NCI-H1417 treated with DMSO at 0.1 percent for 48 hours (cell line): ENCODE measurements at places on chromosomes 1 and 21.

DNA sequence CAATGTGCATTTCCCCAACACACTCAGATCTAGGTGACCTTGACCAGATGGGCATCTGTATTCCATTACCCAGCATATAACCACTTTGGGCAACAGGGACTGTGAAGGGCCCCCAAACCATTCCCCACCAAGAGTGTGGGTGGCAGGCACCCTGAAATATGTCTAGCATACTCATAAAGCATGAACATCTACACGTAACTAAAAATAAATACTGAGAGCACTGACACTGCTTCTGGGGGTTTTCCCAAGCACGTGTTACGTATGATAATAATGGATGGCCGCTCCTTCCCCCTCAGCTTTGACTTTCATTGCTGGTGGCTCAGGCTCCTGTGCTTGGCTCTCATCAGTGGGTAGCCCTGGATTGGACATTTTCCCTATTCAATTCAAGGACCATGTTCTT is 39.1 kb downstream of the IGSF3 start:
- DNase-seq, result no peak

DNA sequence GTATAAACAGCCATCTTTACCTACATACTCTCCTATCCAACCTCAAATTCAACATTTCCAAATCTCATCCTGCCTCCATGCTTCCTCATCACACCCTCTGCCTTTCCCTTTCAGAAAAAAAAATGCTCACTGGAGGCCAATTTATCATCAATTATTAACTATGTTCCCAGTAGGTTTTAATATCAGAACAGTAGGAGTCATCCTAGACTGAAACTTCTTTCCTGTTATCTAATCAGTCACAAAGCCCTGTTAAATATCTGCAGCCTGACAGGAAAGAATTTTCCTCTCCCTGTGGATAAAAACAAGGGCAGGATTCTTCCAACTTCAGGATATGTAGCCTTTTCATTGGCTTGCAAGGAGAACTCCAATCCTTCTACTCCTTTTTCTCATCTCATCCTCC is 28.4 kb downstream of the EGLN1 start:
- no peak for DNase-seq

GRCh38 chr1:169680377-169681019 is 30.9 kb downstream of the SELL start:
- DNase-seq, result no peak

DNA sequence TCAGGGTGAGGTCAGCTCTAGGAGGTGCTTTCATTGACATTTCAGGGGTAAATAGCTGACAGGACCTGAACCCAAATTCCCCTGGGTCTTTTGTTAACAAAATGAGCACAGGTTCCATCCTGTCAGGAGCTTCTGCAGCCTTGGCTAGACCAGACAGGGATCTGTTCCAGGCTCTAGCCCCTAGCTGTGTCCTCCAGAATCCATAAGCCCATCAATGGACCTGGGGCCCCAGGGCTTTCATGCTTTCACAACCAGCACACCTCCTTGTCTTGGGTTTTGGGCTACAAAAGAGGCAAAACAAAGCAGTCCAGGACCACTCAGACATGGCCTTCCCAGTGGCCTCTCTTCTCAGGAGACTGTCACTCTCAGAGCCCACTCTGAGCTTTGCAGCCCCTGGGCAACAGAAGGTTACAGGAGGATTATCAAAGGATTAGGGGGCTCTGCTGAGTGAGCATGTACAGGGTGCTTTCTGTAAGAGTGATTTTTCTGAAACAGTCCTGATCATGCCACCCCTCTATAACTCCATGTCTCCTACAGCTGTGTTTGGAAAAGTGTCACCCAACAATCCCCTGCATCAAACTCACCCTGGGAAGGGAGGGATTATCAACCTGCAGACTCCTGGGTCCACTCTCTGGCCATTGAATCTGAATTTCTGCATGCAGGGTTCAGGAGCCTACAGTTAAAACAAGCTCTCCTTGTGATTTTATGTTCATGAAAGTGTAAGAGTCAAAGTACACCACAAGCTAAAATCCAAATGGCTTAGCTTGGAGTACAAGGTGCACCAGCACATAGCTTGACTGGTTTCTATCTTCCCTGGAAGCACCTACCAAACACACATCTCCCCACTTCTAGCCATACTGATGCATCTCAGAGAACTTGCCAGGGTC is 67.7 kb upstream of the GCLM start:
- DNase-seq, result no peak

GRCh38 chr1:198498881-198499280 is 41.6 kb downstream of the ATP6V1G3 start:
- DNase-seq, result no peak

- DNase-seq, result no peak
Measured at GRCh38 chr21:42496839-42497202, 797 bp upstream of the RSPH1 start.

DNA sequence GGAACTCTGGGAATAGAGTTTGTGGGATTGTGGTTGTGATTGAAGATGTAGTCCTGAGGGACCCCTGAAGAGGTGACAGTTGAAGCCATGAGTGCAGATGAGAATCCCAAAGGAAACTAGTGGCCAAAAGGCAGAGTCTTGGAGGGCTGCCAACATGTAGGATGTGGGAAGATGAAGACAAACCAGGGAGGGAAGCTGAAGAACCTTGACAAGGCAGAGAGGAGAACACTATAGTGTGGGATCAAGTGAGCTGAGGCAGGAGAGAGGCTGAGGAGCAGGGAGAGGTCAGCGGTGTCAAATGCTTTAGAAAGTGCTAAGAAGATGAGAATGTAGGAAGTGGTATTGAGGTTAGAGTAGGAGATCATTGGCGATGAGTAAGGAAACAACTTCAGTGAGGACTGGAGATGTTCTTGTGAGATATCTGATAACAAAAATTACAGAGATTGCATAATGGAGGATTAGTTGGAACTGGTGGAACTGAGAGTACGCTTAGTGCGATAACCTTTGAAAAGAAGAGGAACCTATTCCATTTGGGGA is 88.5 kb upstream of the VCAM1 start:
- DNase-seq, result no peak

DNA sequence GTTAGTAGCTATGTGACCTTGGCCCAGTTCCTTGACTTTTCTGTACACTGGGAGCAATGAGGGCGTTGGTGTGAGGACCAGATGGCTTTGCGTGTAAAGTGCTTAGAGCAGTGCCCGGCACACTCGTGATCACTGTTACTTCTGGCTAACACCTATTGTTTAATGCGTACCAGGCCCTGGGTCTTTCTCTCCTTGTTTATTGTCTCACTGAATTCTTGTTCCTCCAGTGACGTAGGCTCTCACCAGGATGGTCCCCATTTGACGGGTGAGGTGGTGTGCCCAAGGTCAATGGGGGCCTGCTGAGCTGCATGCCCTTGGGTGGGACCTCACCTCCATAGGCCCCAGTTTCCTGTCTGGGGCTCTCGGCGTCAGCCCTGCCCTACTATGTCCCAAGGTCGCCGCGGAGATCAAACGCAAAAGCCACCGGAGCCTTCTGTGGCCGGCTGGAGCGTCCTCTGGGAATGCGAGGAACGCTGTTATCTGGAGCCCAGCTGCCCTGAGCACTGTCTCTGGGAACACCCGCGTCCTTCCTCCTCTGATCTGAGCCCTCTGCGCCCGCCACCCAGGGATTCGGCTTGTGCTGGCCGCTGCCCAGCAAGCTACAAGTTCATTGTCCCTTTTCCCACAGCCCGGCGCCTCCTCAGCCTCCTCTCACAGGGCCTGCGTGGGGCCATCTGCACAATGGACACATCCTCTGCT is 28.9 kb downstream of the ALPL start:
- no peak for DNase-seq

GRCh38 chr1:12435639-12436344 is 182.2 kb downstream of the DHRS3 start:
- DNase-seq, result no peak

- no peak for DNase-seq
Measured at GRCh38 chr1:240500647-240501046, 111.3 kb downstream of the GREM2 start.
